Fibroblast of villous mesenchyme (primary cell): ENCODE measurements at places on chromosomes 4 and X. TPM values are rescaled to one million over a fixed set of nuclear protein-coding genes. Genes with fewer than 3 reads are reported as not detected.

Gene CLCN5
- total RNA-seq, result 9.0 and 12.5 TPM in 2 replicates

Gene ASB9
- total RNA-seq, result 0.64 and 2.6 TPM in 2 replicates

Gene P2RY4
- not detected in 2 replicates for total RNA-seq

Gene TRIM2
- total RNA-seq, result 35.1 and 38.0 TPM in 2 replicates

DNA sequence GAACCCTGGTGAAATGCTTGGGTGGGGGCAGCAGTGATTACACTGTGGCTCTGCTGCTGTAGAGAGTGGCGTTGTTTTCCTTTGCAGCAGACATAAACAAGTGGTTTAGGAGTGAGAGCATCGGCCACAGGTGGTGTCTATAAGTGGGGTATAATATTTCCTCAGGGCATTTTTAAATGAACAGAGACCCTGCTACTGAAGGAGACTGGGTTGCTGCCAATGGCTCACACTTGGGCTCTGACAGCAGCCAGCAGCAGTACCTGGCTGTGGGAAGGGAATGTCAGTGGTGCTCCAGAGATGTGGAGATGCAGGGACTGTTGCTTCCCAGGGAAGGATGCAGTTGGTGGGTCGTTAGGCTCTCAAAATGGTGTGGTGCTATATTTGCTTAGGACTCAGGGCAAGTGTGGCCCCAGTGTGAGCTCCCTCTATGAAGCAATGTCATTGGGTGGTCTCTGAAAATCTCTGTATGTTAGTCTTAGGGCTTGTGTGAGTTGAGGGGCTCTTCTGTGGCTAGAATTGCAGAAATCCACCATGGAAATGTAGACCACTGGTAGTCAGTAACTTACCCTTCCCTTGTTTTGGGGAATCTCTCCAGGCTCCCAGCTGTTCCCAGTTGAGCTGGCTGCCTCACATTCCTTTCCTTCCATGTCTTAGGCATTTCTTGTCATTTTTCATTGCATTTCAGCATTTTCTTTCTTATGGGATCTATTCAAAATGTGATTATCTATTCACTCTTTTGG is 1023.0 kb upstream of the GRID2 start:
- DNase-seq, result no peak

DNA sequence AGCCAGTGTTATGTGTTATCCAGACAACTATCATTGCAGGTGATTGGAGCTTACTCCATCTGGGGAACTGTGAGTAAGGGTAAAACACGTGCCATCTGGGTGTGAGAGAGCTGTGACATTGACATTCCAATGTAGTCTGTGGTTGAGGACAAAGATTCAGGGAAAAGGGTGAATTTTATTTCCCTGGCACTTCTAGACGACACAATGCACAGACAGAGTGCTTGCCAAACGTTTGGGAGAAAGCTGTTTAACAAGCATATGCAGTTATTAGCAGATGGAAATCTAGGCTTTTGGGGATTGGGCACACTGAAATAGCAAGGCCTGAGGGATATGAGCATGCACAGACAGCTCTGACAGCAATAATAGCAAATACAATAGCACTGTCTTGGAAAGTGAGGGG is 21.3 kb upstream of the CTSO start:
- no peak for DNase-seq

GRCh38 chr4:111943796-111944203 is 201.5 kb upstream of the FAM241A start:
- DNase-seq, result peak; percentile 42

GRCh38 chr4:26690506-26690905 is 106.6 kb downstream of the TBC1D19 start:
- peak; percentile 19 for DNase-seq

DNA sequence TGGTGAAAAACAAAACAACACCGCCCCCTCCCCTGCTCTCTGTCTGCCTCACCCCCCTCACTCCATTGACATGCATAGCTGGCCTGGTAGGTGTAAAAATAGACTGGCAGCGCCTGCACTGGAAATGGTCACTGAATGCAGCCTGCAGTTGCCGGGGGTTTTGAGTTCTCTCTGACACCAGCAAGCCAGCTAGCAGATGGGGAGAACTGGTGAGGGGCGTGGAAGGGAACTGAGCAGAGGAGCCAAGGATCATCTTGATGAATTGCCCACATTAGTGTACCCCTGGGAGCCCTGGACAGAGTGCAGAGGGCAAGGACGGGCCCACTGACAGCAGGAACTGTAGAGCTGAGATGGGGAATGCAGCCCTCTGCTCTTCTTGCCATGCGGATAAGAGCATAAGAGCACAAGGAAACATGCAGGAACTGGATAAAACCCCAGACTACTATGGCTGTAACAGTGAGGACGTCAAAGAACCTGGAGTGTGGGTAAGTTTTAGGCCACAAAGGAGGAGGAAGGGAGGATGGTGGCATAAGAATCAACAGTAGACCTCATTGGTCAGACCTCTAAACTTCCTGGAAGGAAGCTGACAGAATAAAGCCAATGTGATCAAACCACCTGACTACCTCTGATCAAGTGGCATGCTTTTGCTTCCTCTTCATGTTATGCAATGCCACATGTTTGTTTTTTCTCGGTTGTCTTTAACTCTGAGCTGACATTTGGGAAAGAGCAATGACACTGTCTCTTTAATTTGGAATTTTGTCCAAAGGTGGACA is 96.3 kb downstream of the ANK2 start:
- DNase-seq, result no peak

DNA sequence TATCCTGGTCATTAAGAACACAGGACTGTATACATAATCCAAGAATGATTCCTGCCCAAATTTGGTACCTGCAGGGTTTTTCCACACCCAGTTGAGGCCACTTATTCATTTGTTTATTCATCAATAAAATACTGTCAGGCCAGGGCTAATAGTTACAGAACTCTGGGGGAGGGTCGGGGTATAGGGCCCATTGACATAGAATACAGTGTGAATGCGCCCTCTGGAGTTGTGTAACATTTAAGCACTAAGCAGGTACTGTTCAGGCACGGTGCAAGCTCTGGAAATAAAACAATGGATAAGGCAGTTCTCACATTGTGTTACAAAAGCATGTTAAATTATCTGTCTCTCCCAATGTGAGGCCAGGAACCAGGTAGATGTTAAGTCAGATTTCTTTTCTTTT is 30.8 kb upstream of the LRBA start:
- DNase-seq, result no peak

GRCh38 chrX:71191248-71191647 is 31.8 kb upstream of the GJB1 start:
- no peak for DNase-seq

GRCh38 chr4:114839986-114840385 is 241.4 kb downstream of the UGT8 start:
- no peak for DNase-seq

- DNase-seq, result peak; percentile 37
These were observed 103.7 kb downstream of the ATXN3L start for GRCh38 chrX:13216139-13216538.

DNA sequence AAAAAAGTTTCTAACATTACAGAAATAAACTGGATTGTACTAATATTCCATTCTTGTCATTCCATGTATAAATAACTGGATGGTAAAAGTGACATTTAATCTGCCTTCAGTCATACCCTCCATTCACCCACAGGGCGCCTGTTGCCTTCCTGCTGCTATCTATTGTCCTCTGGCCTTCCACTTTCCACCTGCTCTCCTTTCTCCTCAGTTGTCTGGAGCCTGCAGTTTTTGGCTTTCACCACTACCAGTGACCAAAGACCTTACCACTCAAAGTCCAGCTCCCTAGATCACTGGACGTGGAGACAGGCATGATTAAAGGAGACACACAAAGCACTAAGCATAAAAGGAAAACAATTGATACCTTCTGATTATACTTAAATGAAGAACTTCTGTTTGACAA is 46.2 kb upstream of the NHS start:
- DNase-seq, result no peak

GRCh38 chrX:154981116-154981411 is 41.5 kb downstream of the F8 start:
- no peak for DNase-seq
